ENCODE measurements at places on chromosomes 12 and 14. TPM values are rescaled to one million over a fixed set of nuclear protein-coding genes. Genes with fewer than 3 reads are reported as not detected.
A peak's percentile ranks its signal among the peaks of the same experiment; 100 is the strongest.

The NTF3 gene
- total RNA-seq = not detected

The MTHFD1 gene
- total RNA-seq = 50.3 TPM

- no peak overlapping the region for H3K4me3 ChIP-seq
- H3K27ac ChIP-seq = no peak overlapping the region
- no peaks in the 10 kb centered on the region for H3K36me3 ChIP-seq
- DNase-seq = no peak
- H3K4me1 ChIP-seq = no peaks in the 10 kb centered on the region
These were observed 272.0 kb upstream of the SFSWAP start for GRCh38 chr12:131438881-131439280.

- no peak overlapping the region for H3K4me3 ChIP-seq
- H3K4me1 ChIP-seq = no peaks in the 10 kb centered on the region
- H3K27me3 ChIP-seq = no peaks in the 10 kb centered on the region
- H3K27ac ChIP-seq = no peak overlapping the region
- DNase-seq = no peak
These were observed 43.9 kb upstream of the SLC2A13 start for GRCh38 chr12:40149673-40150260.

DNA sequence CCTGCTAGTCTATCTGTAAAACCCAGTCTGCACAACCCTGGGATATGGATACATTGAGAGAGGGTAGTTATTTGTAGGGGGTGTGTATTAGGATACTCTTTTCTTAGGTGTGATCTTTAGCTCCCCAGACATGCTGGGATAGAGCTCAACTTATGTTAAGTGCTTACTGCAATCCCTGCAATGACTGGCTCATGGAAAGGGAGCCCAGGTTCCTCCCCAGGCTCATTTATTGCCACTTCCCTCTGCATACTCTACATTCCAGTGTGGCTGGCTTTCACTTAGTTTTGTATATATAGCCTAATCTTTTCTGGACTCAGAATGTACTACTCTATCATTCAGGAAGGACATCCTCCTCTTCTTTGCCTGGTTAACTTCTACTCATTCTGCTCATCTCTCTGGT, 172.0 kb downstream of the SYT10 start:
- no peaks in the 10 kb centered on the region for H3K36me3 ChIP-seq
- no peak overlapping the region for H3K4me3 ChIP-seq

- H3K4me1 ChIP-seq = no peaks in the 10 kb centered on the region
- H3K27me3 ChIP-seq = no peaks in the 10 kb centered on the region
These were observed at the start of gene ACOT4 for GRCh38 chr14:73591690-73592449. Gene ACOT4 (plus strand): TSS chr14:73591873. CDS start chr14:73591960, 87 bp downstream.

GRCh38 chr14:22800346-22800745, 14.9 kb downstream of the SLC7A7 start:
- no peaks in the 10 kb centered on the region for H3K36me3 ChIP-seq
- no peaks in the 10 kb centered on the region for H3K4me1 ChIP-seq
- H3K4me3 ChIP-seq = no peak overlapping the region

GRCh38 chr14:56555921-56556570, 23.6 kb upstream of the TMEM260 start:
- H3K36me3 ChIP-seq = no peaks in the 10 kb centered on the region
- H3K27me3 ChIP-seq = no peaks in the 10 kb centered on the region
- no peaks in the 10 kb centered on the region for H3K4me1 ChIP-seq

GRCh38 chr12:104106965-104107364, 31.0 kb downstream of the NFYB start:
- no peak for DNase-seq
- no peaks in the 10 kb centered on the region for H3K27me3 ChIP-seq
- peaks cover 5% of the 10 kb centered on the region for H3K36me3 ChIP-seq
- H3K4me3 ChIP-seq = no peak overlapping the region
- no peaks in the 10 kb centered on the region for H3K4me1 ChIP-seq
- H3K27ac ChIP-seq = no peak overlapping the region

DNA sequence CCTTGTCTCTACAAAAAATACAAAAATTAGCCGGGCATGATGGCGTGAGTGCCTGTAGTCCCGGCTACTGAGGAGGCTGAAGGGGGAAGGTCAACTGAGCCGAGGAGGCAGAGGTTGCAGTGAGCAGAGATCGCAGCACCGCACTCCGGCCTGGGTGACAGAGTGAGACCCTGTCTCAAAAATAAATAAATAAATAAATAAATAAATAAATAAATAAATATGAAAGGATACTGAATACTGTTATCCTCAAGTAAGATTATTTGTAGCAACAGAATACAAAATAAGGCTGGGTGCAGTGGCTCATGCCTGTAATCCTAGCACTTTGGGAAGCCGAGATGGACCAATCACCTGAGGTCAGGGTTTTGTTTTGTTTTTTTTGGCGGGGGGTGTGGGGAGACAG, 1.9 kb downstream of the RNF41 start:
- H3K27ac ChIP-seq = peak overlapping the region; percentile 92
- peaks cover 6% of the 10 kb centered on the region for H3K4me1 ChIP-seq
- no peaks in the 10 kb centered on the region for H3K36me3 ChIP-seq
- DNase-seq = no peak

- no peaks in the 10 kb centered on the region for H3K36me3 ChIP-seq
- no peaks in the 10 kb centered on the region for H3K4me1 ChIP-seq
- no peak overlapping the region for H3K4me3 ChIP-seq
- no peaks in the 10 kb centered on the region for H3K27me3 ChIP-seq
These were observed 4.0 kb downstream of the NUDT14 start for GRCh38 chr14:105177082-105177481.

Data from breast epithelium (tissue), 4 donors.